ENCODE measurements at places on chromosomes 4 and X.

GRCh38 chr4:149630064-149630463, 185.6 kb downstream of the IQCM start:
- no peak for DNase-seq

GRCh38 chrX:41449615-41450014, 2.5 kb downstream of the NYX start:
- no peak for DNase-seq

GRCh38 chrX:118724775-118725174, 2.6 kb upstream of the IL13RA1 start:
- no peak for DNase-seq

GRCh38 chr4:10074767-10075105, 41.9 kb downstream of the WDR1 start:
- DNase-seq, result no peak

DNA sequence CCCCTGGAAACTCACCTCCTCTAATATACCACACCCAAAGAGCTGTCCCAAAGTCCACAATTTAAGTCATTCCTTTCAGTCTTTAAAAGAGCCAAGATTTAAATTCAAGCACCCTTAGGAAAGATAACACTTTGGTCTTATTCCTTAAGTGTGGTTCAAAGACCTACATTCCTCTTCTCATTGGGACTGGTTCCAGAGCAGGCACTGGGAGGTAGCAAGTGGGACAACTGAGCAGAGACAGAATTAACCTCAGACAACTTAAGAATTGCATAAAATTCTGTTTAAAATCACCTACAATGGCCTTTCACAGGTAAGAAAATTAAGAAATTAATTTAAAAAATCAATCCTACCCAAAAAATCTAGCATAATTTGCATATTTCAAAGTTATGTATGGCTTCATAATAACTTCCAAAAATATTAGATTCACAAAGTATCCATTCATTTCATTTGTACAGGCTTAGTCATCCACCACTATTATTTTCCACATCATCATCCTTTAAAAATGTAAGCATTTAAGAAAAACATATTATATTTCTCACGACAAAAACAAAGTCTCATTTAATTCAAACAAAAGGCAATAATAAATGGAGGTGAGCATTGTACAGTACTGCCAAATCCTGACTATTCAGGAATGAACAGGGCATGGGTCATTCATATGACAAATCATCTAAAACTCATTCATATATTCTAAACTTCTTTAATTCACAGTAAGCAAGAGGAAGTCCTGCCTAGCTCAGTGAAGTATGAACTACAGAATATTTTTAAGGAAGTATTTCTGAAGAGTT, 13.6 kb downstream of the PRSS12 start:
- DNase-seq, result no peak

GRCh38 chrX:77167993-77168392, 279.2 kb upstream of the FGF16 start:
- DNase-seq, result no peak

- DNase-seq, result no peak
These were observed 5.1 kb upstream of the ASB9 start for GRCh38 chrX:15274946-15275345.

- DNase-seq, result no peak
These were observed 3.3 kb downstream of the CXCL1 start for GRCh38 chr4:73872316-73873108.

DNA sequence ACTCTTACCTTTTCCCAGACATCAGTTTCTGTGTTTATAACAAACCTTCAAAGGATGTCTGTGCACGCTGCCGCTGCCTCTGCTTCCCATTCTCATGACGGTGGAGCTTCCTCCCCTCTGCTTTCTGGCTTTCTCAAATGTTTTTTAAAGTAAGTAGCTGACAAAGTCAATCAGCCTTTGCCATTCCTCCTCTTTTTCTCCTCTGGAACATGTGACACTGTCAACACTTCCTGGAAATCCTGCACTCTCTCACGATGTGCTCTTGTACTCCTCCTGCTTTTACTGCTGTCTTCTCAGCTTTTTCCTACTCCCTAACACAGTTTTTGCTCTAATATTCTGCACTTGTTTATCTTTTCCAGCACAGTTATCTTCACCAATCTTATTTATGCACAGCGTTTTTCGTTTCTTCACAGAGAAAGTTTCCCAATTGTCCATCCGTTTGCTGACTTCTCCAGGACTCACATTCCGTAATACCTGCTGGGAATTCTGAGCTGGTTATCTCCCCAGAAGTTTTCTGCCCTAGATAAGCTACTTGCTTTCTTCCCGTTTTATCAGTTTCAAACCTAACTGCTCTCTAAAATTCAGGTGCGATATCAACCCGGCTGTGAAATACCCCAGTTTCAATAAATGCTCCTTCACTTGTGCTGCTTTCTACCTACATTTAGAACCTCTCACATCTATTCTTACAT, 465.6 kb upstream of the AGA start:
- DNase-seq, result no peak

DNA sequence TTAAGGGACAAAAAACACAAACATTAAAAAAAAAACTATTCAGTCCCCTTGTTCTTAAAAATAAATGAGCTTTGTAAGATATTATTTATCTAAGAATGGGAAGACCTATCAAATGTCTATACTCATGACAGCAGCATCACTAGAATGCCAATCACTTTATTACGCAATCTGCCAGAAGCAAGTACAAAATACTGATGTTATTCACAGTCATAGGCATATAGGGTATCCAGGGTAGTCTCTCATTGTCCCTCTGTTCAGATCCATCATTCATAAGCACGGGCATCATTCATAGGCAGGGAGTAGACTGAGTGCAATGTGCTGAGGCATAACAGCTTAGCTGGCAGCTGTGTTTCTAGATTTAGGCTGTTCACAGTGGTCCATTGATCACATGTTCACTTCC, 109.1 kb downstream of the EPHA5 start:
- no peak for DNase-seq

DNA sequence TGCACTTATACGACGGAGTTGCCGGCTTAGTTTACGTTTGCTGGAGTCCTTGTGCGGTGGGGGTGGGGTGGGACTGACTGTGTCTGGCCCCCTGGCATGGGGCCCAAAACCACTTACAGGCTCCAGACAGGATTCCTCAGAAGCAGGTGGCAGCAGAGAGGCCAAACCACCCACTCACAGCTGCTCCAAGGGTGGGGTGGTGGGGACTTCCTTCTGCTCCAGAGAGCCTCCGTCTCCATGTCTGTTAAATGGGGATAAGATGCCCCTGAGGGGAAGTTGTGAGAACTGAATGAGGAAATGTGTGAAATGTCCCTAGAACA, 36.7 kb downstream of the PSAPL1 start:
- DNase-seq, result peak; percentile 99

DNA sequence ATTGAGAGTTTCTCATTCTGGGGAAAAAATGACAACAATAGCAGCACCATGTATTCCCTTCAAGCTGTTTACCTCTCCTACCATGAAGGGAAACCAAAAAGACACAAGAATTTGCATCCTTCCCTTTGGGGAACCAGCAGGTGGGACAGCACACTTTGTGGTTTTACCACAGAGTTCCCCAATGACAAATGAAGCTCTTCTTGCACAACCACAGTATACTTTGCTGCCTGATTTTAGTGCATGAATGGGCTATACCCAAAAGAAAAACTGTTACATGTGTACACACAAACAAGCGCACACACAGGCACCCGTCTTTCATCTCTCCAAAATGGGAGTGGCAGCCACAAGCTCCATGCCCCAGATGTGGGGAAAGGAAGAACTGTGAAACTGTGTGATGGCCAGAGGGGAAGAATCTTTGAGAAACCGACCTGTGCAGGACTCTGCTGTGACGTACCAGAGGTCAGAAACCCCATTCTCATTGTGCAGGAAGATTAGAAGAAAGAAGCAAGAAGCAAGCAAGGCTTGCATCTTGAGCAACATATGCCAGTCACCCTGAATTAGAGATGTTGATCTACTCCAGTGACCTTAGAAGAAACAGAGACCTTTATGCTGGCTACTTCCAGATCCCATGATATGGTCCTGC, 2.7 kb upstream of the MAML3 start:
- no peak for DNase-seq

GRCh38 chr4:169015186-169015623, 5.2 kb upstream of the CBR4 start:
- DNase-seq, result no peak

GRCh38 chrX:71301195-71301924, at the start of gene ITGB1BP2:
TSS of gene ITGB1BP2 (plus strand) at chrX:71301750. CDS start at chrX:71301807, 57 bp downstream.
- DNase-seq, result no peak

DNA sequence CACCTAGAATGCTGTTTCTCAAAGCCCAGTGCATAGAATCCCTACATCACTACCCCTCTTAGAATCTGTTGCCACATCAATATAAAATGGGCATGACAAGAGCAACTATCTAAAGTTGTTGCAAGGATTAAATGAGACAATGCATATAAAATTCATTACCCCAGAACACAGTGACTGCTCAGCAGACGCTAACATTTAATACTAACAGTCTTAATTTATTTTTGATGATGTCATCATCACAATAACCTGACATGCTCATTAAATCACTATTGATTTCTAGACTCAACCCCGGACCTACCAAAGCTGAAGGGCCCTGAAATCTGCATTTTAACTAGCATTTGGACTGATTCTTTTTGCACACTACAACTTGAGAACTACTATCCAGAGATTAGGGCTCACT, 3.9 kb downstream of the ARSJ start:
- no peak for DNase-seq

DNA sequence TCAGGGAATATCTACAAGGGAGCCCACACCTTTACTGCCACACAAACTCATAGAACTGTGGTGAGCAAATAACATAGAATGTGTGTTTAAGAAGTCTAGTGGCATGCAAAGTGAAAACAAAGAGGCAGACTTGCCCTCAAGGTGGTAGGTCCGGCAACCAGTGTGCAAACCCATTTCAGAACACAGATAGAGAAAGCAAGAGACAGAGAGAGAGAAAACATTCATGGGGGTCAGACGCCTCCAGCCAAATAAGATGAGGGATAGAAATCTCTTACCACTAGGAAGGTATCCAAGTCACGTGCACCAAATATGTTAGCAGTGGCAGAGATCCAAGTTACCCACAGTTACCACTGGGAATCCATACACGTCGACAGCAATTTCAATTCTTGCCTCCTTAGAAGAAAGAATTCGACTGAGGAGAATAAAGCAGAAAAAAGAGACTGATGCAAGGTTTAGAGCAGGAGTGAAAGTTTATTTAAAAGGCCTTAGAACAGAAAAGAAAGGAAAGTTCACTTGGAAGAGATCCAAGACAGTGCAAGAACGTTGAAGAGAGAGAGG, 252.8 kb downstream of the NAP1L3 start:
- no peak for DNase-seq

DNA sequence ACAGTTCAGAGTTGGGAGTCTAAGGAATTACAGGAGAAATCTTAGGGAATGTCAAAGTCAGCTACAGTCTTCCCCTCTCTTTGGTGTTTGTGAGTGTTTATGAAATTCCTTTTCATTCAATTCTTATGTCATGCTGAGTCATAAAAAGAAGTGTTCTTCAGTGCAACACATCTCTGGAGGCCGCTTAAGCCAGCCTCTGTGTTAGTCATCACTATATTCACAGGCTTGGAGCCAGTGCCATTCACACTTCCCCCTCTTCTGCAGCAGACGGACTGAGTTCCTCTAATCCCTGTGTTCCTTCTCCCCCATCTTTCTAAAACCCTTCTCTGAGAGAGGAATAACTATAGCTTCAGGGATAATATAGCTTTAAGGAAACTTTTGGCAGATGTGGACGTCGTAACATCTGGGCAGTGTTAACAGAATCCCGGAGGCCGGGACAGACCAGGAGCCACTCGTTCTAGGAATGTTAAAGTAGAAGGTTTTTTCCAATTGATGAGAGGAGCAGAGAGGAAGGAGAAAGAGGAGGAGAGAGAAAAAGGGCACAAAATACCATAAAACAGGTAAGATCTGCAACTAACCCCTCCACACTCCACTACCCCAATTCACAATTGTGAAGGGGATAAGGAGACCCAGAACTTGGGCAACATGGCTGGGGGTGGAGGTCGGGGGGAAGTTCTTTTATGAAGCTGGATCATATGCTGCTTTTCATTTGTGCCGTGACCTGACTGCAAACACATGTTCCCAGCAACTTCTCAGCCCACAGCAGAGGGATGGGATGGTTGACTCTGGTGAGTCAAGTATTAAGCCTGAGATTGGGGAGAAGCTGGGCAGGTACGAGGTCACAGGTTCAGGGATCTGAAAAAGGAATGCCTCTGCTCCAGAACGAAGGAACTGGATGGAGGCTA, at the start of gene SRPX2:
Gene SRPX2 (plus strand): TSS at position 244 of the 905 bp plus-strand sequence. CDS start 2,124 bp downstream, outside the sequence.
- no peak for DNase-seq

- DNase-seq, result no peak
These were observed 4.0 kb downstream of the COL25A1 start for GRCh38 chr4:109298279-109299010.

- DNase-seq, result no peak
These were observed 30.6 kb downstream of the PCDH19 start for GRCh38 chrX:100379388-100379986.

DNA sequence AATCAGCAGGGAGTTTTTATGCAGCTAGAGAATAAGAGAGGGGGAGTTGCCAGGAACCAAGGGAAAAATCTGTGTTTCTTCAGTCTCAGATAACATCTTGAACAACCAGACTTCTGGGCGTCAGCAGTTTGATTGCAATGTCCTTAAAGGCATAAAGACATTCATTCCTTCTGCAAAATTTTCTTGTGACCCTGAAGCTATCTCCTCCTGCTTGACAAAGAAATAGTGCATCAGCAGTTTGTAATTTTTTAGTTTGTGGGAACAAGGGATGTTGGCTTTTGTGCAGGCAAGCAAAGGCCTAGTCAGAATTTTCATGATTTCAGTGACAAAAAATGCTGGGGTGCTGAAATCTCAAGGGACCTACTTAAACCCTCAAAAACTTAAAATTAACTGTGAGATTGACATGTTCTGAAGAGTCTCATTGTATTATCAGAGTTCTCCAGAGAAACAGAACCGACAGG, 125.8 kb upstream of the UNC5C start:
- DNase-seq, result no peak

DNA sequence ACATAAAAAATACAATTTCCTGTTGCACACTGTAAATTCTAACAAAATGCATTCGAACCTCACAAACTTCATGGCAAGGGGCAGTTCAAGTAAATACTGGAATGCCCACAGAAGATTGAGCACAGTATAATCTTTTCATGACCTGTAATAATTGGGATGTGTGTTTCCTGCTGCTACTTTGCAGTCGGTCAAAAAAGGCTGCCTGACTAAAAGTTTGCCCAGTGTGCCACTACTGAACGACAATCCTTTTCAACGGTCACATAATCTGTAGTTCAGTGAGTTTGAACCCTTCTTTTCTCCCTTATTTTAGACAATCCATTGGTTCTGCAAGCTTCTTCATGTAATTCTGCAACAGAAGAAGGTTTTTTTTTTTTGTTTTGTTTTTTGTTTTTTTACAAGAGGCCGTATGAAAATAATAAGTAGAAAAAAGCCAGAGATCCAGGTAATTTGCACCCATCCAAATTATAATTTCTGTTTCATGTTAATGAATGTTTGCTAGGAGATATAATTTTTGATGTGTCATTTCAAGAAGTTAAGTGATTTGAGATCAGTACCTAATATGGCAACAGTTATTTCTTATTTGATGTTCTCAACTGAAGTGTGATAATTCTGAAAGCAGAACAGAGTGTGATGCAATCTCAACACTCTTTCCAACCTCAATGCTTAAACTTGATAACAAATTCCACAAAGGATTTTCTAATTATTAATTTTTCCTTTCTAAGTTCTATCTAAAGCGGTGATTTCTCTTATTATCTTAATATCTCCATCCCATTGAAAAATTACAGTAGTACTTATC, 237.6 kb downstream of the FSTL5 start:
- DNase-seq, result no peak

Measured in NCI-H187 (cell line).